H9 (cell line): ENCODE measurements at places on chromosomes 13 and 19.

GRCh38 chr13:24272452-24273161 is 36.8 kb upstream of the C1QTNF9 start:
- DNase-seq: no peak

GRCh38 chr19:16168465-16169081 is 4.8 kb downstream of the CIB3 start:
- no peak for DNase-seq

GRCh38 chr13:92103689-92104153 is 705.3 kb downstream of the GPC5 start:
- no peak for DNase-seq

- DNase-seq: peak; percentile 71
Measured at GRCh38 chr19:50870417-50871089, 2.7 kb upstream of the KLK2 start.

DNA sequence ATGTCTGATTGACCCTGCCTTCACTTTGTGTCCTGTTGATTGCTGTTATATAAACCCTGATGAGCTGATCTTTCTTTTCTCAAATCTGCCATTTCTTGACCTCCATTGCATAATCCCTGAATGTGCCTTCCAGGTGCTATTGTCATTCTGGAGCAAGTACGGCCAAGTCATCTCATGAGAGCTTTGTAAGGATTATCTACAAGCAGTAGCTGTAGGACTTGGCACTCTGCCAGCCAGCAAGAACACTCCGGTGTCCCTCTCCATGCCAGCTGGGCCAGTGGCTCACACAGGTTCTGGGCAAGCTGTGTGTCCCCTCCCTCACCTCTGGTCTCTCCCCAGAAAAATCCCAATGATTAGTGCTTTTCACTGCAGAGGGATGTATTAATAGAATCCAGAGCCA is 348.1 kb downstream of the FOXO1 start:
- no peak for DNase-seq
